ENCODE measurements at places on chromosomes 5 and 9. TPM values are rescaled to one million over a fixed set of nuclear protein-coding genes. Genes with fewer than 3 reads are reported as not detected.

GRCh38 chr9:98855592-98855991 is 48.1 kb downstream of the GALNT12 start:
- H3K4me1 ChIP-seq, result peaks cover 15% of the 10 kb centered on the region
- H3K27me3 ChIP-seq, result peaks cover 26% of the 10 kb centered on the region

DNA sequence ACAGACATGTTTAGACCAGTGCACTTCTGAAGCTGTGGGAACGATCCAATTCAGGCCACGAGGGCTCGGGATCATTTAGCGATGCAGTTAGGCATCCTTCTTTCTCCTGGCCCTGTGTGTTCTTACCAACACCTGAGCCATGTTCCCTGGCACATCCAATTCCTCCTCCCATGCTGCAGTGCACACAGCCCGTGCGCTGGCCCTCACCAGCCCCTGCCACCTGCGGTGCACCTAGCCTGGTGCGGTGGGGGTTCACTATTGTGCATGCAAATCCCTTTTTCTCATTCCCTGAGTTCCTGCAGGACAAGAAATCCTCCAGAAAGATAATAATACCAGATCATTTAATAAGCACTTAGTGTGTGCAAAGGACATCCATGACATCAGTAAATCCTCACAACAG is 53.5 kb downstream of the NEURL1B start:
- H3K4me3 ChIP-seq, result no peak overlapping the region
- peaks cover 25% of the 10 kb centered on the region for H3K4me1 ChIP-seq
- no peaks in the 10 kb centered on the region for H3K36me3 ChIP-seq
- no peak overlapping the region for H3K27ac ChIP-seq

DNA sequence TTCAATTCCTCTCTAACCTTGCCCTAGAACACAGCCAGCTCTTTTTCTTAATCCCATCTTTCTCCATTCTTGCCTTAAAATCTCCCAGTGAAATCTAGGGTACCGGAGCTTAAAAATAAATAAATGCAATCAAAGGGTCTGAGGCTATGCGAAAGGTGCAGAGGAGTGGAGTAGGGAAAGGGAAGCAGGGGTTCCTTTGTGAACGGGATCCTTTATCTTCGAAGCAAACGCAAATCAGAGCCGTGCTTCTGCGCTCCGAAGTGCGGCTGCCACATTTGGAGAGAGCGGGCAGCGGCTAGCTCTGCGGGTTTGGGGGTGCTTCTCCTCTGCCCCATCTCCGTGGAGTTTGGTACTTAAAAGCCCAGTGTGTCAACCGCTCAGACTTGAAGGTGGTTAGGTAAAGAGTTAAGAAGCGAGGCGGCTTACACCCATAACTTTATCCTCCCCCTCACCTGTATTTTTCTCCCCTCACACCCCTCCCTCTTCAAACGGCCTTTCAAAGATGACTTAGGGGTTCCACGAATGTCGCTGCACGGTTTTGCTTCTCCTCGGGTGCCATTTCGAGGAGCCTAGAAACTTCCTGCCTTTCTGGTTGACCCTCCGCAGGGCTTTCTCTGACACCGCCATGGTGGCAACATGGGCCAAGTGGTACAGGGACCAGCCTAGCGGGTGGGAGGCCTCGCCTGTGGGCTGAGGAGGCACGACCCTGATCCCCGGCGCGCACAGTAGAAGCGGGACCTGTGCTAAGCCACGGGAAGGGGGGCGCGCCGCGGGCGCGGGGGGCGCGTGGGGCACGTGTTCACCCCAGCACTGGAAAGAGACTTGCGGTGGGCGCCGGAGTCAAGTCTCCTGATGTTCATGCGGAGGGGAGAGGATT is 31.7 kb upstream of the NFIB start:
- H3K36me3 ChIP-seq, result peaks cover 4% of the 10 kb centered on the region
- no peak overlapping the region for H3K4me3 ChIP-seq
- no peaks in the 10 kb centered on the region for H3K27me3 ChIP-seq
- H3K4me1 ChIP-seq, result peaks cover 2% of the 10 kb centered on the region

DNA sequence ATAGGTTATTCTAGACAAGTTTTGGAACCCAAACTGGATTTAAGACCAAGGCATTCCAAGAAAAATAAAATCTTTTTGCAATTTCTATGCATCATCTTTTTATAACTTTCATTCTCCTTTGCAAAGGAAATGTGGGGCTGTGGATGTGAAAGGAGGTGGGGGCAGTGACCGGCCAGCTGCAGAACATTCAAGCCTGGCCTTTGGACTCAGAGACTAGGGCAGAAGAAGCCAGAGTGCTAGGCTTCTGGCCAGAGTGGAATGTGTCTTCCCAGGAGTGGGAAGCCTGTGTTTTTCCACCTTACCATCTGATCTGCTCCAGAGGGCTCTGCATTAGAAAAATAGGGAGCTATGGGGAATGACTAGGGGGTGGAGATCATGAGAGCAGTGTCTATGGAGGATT is 148.5 kb downstream of the C9orf152 start:
- no peak overlapping the region for H3K4me3 ChIP-seq
- no peaks in the 10 kb centered on the region for H3K36me3 ChIP-seq
- H3K27ac ChIP-seq, result no peak overlapping the region
- DNase-seq, result no peak
- peaks cover 4% of the 10 kb centered on the region for H3K4me1 ChIP-seq

GRCh38 chr5:159971514-159971913 is 37.4 kb upstream of the TTC1 start:
- H3K27me3 ChIP-seq, result peaks cover 64% of the 10 kb centered on the region
- peaks cover 9% of the 10 kb centered on the region for H3K4me1 ChIP-seq
- H3K36me3 ChIP-seq, result peaks cover 4% of the 10 kb centered on the region
- no peak overlapping the region for H3K27ac ChIP-seq

DNA sequence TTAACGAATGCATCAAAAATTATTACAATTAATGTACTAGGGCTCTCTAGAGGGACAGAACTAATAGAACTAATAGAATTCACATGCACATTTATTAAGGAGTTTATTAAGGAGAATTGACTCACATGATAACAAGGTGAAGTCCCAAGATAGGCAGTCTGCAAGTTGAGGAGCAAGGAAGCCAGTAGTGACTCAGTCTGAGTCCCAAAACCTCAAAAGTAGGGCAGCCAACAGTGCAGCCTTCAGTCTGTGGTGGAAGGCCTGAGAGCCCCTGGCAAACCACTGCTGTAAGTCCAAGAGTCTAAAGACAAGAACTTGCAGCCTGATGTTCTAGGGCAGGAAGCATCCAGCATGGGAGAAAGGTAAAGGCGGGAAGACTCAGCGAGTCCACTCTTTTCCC is 633.8 kb downstream of the SEMA5A start:
- no peaks in the 10 kb centered on the region for H3K4me1 ChIP-seq
- no peaks in the 10 kb centered on the region for H3K27me3 ChIP-seq
- H3K4me3 ChIP-seq, result no peak overlapping the region
- no peak for DNase-seq

DNA sequence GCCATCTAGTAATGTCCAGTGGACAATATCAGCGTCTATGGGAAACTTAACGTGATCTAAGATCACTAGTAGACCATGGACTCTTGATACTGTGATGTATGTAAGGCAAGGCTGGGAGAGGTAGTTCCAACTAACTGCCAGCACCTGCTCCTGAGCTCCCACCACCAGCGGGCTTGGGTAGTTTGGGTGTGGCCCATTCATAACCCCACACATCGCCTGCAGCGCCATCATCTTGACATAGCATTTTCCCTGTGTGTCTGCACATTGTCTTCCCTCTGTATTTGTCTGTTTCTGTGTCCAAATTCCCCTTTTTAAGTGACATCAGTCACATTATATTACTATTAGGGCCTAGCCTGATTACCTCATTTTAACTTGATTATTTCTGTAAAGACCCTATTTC is 28.1 kb upstream of the GSN start:
- H3K27ac ChIP-seq, result no peak overlapping the region
- H3K4me3 ChIP-seq, result no peak overlapping the region
- H3K4me1 ChIP-seq, result no peaks in the 10 kb centered on the region
- H3K27me3 ChIP-seq, result no peaks in the 10 kb centered on the region
- DNase-seq, result no peak

DNA sequence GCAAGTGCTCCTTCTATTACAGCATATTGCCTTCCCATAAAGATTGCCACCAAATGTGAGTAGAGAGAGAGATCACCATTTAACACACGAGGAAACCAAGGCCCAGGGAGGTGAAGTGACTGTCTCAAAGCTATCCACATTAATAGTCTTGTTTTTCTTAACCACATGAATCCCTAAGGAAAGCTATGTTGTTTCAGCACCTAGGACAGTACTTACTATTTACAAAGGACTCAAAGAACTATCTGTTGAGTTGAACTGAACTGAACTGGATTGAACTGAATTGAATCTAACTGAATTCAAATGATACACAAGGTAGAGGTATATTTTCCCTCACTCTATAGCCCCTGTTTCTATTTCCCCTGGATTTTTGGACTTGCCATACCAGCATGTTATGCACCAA is 430.4 kb downstream of the CAAP1 start:
- no peak overlapping the region for H3K4me3 ChIP-seq
- H3K27me3 ChIP-seq, result no peaks in the 10 kb centered on the region
- H3K4me1 ChIP-seq, result no peaks in the 10 kb centered on the region
- no peak for DNase-seq
- no peak overlapping the region for H3K27ac ChIP-seq
- H3K36me3 ChIP-seq, result no peaks in the 10 kb centered on the region

- no peaks in the 10 kb centered on the region for H3K27me3 ChIP-seq
- DNase-seq, result no peak
- no peak overlapping the region for H3K4me3 ChIP-seq
- no peaks in the 10 kb centered on the region for H3K36me3 ChIP-seq
- no peaks in the 10 kb centered on the region for H3K4me1 ChIP-seq
Observed at GRCh38 chr5:120436996-120437395, 27.1 kb upstream of the PRR16 start.

DNA sequence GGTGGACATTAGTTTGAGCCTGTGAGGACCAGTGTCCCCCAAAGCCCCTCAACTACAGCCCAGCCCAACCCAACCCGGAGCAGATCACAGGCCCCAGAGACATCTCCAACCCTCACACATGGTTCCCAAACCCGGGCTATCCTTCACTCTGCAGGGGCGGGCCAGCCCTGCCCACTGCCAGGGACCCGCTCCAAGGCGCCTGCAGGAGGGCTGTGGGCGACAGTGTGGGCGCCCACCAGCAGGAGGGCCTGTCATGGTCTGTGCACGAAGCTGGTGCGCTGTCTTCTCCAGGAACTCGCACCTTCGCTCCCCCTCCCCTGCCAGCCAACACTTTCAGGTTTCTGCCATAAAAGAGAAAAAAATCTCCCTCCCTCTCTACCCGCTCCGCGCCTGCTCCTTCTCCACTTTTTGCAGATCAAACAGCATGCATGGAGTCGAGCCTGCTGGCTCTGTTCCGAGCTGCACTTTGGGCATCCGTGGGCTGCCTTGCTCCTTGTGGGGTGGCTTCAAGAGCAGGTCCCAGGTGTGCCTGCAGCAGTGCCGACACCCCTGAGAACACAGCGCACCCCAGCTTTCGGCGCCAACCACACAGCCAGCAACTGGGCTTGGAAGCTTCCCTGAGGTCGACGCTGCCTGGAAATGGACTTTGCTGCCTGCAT is 133.7 kb upstream of the PPP1R26 start:
- H3K27me3 ChIP-seq, result no peaks in the 10 kb centered on the region
- no peaks in the 10 kb centered on the region for H3K36me3 ChIP-seq
- H3K4me3 ChIP-seq, result no peak overlapping the region

GRCh38 chr9:37650299-37650872 is 368 bp upstream of the FRMPD1 start:
- H3K4me1 ChIP-seq, result peaks cover 7% of the 10 kb centered on the region
- peak overlapping the region; percentile 44 for H3K4me3 ChIP-seq
- DNase-seq, result no peak
- H3K27me3 ChIP-seq, result peaks cover 77% of the 10 kb centered on the region

DNA sequence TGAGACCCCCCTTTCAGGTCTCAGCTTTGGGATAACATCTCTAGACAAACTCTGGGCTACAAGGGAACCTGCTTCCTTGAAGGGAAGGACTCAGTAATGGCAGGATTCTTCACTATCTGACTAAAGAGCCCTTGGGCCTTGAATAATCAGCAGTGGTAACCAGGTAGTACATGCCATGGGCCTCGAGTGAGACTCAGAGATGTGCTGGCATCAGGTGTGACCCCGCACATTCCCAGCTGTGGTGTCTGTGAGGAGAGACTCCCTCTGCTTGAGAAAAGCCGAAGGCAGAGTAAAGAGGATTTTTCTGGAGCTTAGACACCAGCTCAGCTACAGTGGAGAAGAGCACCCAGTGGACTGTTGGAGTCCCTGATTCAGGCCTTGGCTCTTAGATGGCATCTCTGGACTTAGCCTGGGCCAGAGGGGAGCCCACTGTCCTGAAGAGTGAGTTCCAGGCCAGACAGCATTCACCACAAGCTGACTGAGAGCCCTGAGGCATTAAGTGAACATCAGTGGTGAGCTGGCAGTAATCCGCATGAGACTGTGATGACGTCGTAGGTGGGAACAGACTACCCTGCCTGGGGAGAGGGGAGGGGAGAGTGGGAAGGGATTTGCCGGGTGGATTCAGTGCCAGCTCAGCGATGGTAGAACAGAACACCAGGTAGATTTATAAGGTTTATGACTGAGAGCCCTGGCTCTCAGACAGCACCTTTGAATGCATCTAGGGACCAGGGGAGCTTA is 5.3 kb upstream of the ZNF782 start:
- no peak overlapping the region for H3K27ac ChIP-seq
- H3K4me3 ChIP-seq, result no peak overlapping the region
- no peak for DNase-seq
- peaks cover 21% of the 10 kb centered on the region for H3K27me3 ChIP-seq
- peaks cover 10% of the 10 kb centered on the region for H3K4me1 ChIP-seq

DNA sequence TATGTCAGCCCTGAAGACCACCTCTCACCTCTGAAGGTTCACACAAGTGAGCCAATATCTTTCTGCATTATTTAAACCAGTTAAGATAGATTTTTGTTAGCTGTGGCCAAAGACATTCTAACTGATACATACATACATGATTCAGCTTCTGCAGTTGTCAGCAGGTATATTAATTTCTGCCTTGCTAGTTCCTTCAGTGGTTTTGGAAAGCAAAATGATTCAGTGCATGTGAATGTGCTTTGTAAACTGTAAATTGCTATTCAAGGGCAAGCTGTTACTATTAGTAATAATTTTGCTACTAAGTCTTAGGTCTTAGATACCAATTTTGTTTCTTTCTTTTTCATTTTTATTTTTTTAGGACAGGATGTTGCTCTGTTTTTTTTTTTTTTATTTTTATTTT is 89.2 kb upstream of the ERBIN start:
- H3K36me3 ChIP-seq, result no peaks in the 10 kb centered on the region
- no peaks in the 10 kb centered on the region for H3K27me3 ChIP-seq
- no peak overlapping the region for H3K4me3 ChIP-seq
- H3K4me1 ChIP-seq, result peaks cover 4% of the 10 kb centered on the region

- H3K4me3 ChIP-seq, result no peak overlapping the region
- peaks cover 22% of the 10 kb centered on the region for H3K27me3 ChIP-seq
- no peak overlapping the region for H3K27ac ChIP-seq
- no peak for DNase-seq
- H3K4me1 ChIP-seq, result no peaks in the 10 kb centered on the region
Observed at GRCh38 chr5:61618577-61618976, 286.5 kb downstream of the ZSWIM6 start.

- no peaks in the 10 kb centered on the region for H3K36me3 ChIP-seq
- no peak overlapping the region for H3K27ac ChIP-seq
- H3K4me1 ChIP-seq, result no peaks in the 10 kb centered on the region
- DNase-seq, result no peak
- H3K27me3 ChIP-seq, result peaks cover 5% of the 10 kb centered on the region
- no peak overlapping the region for H3K4me3 ChIP-seq
Observed at GRCh38 chr5:127887282-127887681, 184.1 kb downstream of the CCDC192 start.

- H3K4me1 ChIP-seq, result peaks cover 8% of the 10 kb centered on the region
- H3K4me3 ChIP-seq, result no peak overlapping the region
- peaks cover 1% of the 10 kb centered on the region for H3K36me3 ChIP-seq
- peaks cover 30% of the 10 kb centered on the region for H3K27me3 ChIP-seq
- no peak for DNase-seq
Observed at GRCh38 chr9:111036429-111036789, 1.9 kb downstream of the LPAR1 start.

Gene ADAMTS2
- total RNA-seq, result not detected

Gene SHC3
- not detected for total RNA-seq

Gene GZMA
- 927 TPM for total RNA-seq

Gene SOHLH1
- total RNA-seq, result not detected

Gene OLFM1
- not detected for total RNA-seq

Gene SLC25A46
- 61.2 TPM for total RNA-seq

Gene TBCA
- total RNA-seq, result 178 TPM
